Stimulated activated CD4-positive, alpha-beta T cell treated with anti-CD3 and anti-CD28 coated beads, Interleukin-1b, Interleukin-23, amount 100 ng/mL, for 24 hours (primary cell): ENCODE measurements at places on chromosomes 11 and 22.

GRCh38 chr11:38972220-38972619 is 2374.2 kb upstream of the RAG2 start:
- DNase-seq = no peak

- no peak for DNase-seq
Observed at GRCh38 chr11:35787626-35788025, 125.1 kb downstream of the TRIM44 start.

DNA sequence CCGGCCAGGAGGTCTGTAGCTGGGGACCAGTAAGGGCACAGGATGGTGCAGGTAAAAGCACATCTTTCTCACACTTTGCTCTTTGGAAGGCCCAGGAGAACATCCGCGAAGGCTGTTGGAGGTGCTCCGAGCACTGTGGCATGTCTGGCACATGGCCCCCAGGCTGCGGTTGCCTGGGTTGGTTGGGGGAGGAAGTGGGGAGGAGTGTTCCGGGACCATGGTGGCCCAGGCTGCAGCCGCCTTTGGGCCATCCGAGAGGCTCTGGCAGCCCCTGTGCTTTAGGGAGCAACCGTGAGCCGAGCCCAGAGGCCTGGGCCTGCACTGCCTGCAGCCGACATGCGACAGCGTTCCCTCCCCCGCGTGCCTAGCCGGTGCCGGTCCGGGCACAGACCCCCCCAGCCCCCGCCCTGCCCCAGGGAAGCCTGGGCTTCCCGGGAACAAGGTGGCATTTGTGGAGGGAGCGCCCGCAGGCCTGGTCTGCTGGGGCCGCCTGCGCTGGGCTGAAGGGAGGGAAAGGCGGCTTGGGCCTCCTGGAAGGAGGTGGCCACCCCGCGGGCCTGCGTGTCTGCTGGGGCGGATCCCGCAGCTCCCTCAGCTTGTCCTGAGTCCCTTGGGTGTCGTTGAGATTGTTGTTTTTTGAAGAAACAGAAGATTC is 57.9 kb downstream of the GRAMD4 start:
- no peak for DNase-seq

GRCh38 chr11:48154151-48154550 is 62.5 kb upstream of the OR4B1 start:
- DNase-seq = no peak

- DNase-seq = no peak
Observed at GRCh38 chr22:39527481-39527961, 5.0 kb downstream of the RPS19BP1 start.

DNA sequence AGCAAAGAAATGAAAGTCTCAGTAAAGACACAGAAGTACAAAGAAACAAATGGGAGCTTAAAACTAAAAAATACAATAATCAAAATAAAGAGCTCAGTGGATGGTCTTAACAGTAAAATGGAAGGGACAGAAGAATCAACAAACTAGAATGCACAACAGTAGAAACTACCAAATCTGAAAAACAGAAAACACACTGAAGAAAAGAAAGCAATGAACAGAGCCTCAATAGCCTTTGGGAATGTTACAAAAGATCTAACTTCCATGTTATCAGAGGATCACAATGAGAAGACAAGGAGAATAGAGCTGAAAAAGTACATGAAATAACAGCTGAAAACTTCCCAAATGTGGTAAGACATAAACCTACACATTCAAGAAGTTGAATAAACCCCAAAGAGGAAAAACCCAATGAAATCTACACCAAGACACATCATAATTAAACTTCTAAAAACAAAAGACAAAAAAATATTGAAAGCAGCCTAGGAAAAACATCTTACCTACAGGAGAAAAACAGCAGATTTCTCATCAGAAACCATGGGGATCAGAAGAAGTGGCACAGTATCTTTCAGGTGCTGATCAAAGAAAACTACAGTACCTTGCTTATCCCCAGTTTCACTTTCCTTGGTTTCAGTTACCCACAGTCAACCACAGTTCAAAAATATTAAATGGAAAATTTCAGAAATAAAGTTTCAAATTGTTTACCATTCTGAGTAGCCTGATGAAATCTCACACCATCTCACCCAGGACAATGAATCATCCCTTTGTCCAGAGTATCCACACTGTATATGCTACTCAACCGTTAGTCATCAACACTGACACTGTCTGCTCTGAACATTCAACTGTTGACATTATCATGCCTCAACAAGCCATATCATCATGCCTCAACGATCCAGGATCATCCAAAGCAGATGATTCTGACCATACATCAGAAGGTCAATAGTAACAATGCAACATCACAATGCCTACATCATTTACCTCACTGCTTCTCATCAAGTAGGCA is 22.2 kb downstream of the RRAS2 start:
- DNase-seq = no peak

DNA sequence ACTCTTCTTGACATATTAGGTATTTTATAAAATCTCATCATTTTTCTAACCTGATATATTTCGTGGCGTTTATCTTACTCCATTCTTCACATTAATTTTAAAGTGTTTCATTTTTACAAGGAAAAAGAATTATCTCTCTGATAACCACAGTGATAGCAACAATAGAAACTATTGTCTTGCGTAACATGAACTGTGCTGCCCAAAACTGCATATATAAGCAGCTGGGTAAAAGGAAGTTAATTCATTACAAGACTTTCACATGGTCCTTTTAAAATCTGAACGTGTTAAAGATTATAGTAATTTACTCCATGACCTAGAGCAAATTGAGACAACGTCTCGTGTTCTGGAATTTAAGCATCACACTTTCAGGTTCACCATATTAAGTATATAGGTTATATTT is 210.4 kb upstream of the GRIA4 start:
- no peak for DNase-seq

- no peak for DNase-seq
Observed at GRCh38 chr11:122486793-122487495, 168.6 kb upstream of the UBASH3B start.

DNA sequence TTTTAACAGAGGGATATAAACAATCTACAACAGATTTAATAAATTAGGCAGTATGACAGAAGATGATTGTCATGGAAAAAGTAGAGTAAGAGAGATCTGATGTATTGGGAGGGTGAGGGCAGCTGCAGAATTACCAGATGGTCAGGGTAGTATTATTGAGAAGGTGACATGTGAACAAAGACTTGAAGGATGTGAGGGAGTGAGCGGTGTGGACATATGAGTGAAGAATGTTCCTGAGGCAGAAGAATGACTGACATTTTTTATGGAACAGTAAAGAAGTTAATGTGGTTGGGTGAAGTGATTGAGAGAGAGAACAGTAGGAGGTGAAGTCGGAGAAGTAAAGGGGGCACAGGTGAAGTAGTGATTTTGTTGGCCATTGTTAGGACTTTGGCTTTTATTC is 42.4 kb upstream of the HIPK3 start:
- no peak for DNase-seq

DNA sequence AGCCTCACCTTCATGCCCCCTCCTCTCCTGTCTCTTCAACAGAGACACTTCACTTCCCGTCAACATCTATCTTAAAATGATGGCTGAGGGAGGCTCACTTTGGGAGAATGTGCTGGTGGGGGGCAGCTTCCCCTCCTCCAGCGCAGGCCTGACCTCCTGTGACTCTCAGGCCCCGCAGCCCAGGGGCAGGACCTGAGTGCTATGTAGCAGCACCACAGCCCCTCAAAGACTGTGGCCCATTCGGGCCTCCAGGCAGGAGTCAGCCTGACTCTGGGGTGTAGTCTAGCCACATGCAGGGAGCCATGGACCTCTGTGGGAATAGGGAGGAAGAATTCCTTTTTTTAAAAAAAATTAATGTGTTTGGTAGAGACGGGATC is 43.7 kb downstream of the DKK3 start:
- no peak for DNase-seq

- no peak for DNase-seq
Observed at GRCh38 chr11:19288256-19288655, 47.5 kb upstream of the E2F8 start.

DNA sequence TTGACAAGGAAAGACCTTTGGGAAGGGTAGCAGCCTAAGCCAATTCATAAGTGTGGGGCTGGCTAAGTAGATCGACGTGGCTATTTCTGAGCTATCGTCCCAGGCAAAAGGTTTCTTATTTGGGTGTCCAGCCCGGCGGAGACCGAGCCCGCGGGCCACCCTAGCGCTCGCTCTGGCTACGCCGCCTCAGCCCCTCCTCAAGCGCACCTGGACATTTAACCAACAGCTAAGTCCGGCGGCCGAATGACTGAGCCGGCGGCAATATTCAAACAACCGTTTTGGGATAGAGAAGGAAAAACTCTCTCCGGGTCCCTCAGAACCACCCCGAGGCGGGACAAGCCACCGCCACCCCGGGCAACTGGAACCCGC is 457 bp downstream of the RNF141 start:
- no peak for DNase-seq
